ENCODE measurements at places on chromosomes 3 and 15.
A peak's percentile ranks its signal among the peaks of the same experiment; 100 is the strongest.

DNA sequence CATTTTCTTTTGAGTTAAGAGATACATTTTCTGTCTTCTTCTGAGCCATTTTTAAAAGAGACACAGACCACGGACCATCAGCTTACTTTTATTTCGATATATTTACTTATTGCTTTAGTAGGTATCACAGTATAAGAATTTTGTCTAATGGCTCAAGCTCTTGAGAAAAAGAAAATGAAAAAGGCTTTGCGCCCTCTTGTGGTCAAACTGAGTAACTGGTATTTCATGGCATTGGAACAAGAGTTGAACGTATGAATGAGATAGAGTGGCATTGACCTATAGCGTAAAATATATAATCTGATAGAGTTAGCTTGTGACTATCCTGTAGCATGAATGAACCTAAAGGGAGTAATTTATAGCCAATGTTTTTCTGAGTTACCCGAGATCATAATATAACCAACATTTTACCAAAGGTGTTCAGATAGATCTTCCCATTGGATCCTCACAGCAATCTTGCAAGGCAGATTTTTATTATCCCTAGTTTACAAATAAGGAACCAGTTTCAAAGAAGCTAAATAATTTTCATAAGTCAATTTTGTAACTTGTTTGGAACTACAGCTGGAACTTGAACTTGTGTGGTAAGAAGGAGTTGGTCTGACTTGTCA, 154.6 kb downstream of the POLR2M start:
- DNase-seq, result peak; percentile 11

DNA sequence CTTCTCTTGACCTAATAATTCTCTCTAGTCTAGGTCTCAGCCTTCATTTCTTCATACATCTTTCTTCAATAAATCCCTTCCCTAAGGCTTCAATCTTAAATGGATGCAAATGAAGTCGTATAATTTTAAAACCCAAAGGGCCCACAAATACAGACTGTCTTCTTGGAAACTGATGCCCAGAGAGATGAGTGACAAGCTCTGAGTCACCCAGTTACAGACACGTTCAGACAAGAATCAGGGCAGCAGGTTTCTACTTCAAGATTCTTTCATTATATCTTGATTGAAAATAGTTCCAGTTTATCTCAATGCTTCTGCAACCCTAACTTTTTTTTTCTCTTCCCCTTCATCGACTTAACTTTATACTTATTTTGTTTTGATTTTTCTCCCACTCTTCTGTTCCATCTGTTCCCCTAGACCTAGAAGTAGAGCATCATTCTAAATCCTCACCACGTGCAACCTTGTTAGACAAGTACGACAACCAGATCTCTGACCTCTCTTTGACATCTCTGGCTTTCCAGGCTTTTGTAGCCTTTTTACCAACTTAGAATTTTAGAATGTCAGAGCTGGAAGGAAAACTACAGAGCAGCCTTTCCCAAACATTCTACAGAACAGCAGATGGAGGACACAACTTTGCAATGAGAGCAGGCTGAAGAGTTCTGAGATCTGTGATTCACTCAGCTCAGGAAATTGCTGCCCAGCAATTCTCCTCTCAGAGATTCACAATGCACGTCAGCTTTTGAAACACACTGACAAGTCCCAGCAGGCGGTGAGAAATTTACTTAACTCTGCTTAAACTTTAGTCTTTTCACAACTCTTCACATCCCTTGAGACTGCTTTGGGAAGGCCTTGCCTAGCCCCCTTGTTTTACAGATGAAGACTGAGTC, 25.3 kb downstream of the NCEH1 start:
- DNase-seq, result no peak

DNA sequence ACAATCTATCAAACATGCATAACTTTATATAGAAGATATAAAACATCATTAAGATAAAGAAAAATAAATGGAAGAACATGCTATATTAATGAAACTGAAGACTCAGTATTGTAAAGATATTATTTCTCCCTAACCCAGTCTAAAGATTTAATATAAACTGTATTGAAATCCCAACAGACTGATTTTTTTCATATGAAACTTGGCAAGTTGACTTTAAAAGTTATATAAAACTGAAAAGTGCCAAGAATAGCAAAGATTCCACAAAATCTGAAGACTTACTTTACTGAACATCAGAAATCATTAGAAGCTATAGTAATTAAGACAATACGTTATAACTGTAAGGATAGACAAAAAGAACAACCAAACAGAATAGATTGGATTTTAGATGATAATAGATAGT, 531.3 kb upstream of the MCTP2 start:
- no peak for DNase-seq

GRCh38 chr15:46901001-46901400, 816.3 kb upstream of the SEMA6D start:
- no peak for DNase-seq

GRCh38 chr3:112137781-112138180, 4.7 kb upstream of the GCSAM start:
- DNase-seq, result no peak

DNA sequence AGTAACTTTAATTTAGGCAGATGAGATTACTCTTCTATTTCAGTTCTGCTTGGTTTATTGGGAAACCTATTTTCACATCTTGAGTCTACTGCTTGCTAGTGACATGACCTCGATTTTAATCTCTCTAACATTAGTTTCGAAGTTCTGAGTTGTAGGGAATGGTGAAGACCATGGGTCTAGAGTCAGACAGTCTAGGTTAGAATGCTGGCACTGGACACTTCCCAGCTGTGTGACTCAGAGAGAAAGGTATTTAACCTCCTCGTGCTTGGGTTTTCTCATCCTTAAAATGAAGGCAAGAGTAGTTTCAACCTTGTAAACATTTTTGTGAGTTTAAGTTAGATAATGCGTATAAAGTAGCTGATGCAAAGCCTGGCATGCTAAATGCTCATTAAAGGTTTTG, 422.1 kb downstream of the GRM7 start:
- DNase-seq, result no peak

DNA sequence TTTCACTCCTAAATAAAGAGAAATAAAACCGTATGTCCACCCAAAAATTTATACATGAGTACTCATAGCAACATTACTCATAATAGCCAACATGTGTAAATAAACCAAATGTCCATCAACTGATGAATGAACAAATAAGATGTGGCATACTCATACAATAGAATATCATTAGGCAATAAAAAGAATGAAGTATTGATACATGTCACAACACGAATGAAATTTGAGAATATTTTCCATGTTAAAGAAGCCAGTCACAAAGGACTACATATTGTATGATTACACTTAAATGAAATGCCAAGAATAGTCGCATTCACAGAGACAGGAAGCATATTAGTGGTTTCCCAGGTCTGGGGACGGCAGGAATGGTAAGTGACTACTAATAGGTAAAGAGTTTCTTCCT, 869.2 kb downstream of the IGSF11 start:
- DNase-seq, result no peak

DNA sequence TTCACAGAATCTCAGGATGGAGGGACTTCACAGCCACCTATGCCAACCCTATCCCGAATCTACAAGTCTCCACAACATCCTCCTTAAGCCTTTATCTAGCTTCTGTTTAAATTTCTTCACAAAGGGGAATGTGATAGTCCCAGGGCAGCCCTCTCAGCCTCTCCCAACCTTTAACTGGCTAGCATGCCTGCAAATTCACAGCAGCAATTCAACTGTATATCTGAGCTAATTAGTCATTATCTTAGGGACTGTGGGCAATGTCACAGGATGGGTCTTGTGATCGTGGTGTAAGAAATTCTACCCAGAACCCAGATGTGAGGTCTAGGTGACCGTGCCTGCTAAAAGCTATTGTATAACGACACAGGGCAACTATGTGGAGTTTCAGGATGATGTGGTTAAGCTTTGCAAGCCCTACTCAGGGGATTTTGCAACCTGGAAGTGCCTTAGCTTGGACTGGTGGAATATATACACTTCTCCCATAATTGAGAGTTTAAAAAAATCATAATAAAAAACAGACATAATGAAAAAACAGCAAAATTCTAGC, 65.5 kb upstream of the FBN1 start:
- no peak for DNase-seq

DNA sequence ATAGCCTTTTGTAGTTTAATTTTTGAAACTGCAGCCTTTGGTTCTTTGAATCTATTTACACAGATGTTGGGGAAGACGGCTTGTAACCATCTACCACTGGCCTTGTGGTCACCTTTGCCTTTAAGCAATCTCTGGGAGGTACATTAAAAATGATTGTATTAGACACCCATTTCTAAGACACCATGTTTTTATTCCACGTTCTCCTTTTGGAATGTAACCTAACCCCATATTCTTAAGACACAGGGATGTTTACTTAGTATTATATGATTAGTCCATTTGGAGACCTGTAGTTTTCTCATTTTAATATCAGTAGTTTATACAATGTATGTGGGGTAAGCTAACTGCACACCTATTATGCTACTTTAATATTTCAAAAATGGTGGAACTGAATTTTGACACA, 175.1 kb upstream of the PLSCR5 start:
- DNase-seq, result no peak

DNA sequence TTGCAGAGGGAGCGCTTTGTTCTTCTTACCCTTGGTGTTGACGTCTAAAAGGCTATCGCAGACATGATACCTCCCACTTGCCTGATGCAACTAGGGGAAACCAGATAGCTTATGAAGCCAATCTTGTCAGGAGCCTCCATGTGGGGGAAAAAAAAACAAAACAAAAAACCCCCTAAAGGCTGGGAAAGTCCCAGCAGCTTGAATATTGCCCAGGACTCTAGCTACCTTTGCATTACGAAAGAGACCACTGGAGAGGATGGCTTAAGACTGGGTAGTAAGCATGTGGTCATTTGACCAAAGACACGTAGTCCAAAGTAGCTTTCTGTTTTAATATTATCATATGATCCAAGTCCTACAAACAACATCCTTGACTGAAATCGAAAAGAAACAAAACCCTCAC, 120.7 kb upstream of the WNT5A start:
- DNase-seq, result no peak

DNA sequence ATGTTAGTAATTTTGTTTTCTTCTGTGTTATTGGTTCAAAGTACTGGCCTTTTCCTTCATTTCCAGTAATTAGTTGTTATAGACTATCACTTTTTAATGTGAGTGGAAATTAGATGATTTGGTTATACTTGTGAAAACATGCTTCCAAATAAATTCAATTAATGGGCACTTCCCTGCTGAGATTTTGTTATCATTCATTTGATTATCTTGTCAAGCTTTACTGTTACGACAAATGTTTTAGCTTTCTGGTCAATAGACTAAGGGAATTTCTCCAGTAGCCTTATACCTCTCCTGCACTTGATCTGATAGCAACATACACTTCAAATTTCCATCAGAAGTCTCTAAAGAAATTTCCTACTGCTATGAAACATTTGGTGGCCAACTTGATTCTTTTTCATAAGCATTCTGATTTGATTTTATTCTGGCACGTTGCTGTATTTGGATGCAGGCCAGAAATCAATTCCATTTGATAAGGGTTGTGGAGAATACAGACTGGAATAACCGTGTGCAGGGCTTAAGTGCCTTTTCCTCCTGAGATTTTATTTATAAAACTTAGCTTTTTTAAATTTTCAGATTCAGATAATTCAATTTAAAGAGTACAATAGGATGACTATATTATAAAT, 573.8 kb upstream of the NAALADL2 start:
- DNase-seq, result no peak

GRCh38 chr3:127095774-127096173, 97.2 kb upstream of the PRR23E start:
- DNase-seq, result no peak

DNA sequence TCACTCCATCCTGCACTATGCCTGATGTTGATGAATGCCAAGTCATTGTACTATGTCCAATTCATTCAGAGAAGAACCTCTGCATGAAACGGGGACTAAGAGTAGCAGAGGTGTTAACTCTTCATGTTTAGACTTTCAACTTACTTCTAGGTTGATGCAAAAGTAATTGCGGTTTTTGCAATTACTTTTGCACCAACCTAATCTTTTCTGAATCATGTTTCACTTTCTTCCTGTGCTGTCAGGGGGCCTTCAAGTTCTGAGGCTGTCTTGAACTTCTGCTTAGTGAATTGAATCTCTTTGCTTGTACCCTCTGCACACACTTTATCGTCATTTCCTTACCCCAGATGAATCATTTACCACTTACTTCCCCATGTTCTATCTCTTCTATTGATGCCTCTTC, 636.2 kb downstream of the NAALADL2 start:
- no peak for DNase-seq

DNA sequence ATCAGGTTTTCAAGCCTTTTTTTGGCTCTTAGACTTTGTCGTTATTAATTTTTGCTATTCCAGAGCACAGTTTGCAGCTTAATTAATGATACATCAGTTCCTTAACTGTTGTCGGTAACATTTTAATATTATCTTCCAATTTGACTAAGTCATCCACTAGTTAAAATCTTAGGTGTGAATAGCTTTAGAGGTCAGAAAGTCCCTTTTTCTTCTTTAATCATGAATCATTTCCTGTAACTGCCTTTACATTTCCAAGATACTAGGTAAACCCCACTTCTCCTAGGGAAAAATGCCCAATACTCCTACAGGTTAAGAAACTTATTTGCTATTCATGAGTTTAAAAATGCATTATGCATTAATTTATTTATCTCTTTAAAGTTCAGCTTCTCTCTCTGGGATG, 260.9 kb upstream of the CFAP20DC start:
- no peak for DNase-seq

DNA sequence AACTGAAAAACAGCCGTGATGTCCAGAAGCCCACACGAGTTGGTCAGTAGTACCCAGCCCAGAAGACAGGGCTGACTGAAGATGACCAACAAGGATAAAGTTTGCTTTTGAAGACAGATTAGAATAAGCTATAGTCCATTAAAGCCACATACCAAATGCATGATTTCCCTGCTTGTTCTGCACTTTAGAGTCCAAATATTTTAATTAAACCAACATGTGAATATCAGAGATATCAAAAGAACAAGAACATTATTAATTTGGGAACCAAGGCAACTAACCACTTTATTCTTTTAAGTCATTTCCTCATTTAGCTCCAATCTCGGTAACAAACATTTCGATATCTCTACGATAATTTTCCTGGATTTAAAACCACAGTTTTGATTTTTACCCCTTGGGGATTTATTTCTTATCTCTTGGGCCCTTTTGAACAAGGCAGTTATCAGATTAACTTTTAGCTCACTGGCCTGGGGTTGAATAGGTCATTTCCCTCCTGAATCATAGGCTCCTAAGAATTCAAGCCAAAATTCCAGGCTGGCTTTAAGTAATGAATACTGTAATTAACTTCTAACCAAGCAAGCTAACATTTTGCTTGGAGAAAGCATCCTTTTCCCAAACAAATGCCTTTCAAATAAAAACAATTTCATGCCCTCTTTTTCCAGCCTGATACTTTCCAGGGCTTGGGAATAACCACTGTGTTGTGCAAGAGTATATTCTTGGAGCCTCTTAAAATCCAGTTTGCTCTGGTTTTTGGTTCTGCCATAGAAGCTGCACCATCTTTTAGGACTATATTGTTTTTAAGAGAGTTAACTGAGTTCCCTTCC, 102.9 kb upstream of the NR2E3 start:
- DNase-seq, result no peak

GRCh38 chr3:194163697-194164096, 27.7 kb downstream of the HES1 start:
- no peak for DNase-seq

GRCh38 chr3:111976254-111976653, 2.6 kb upstream of the ABHD10 start:
- DNase-seq, result no peak

GRCh38 chr15:51067510-51067909, 27.2 kb downstream of the TNFAIP8L3 start:
- no peak for DNase-seq

Data from activated gamma-delta T cell treated with anti-CD3 and anti-CD28 coated beads, Interleukin-2, amount 50 U/mL, for 16 hours (primary cell).